ENCODE measurements at places on chromosomes 6 and 20. TPM values are rescaled to one million over a fixed set of nuclear protein-coding genes. Genes with fewer than 3 reads are reported as not detected.

CYB5R4 gene
- total RNA-seq: 24.2 TPM

PRICKLE4 gene
- 0.87 TPM for total RNA-seq

SLC18B1 gene
- 33.2 TPM for total RNA-seq

GPSM3 gene
- 42.6 TPM for total RNA-seq

IL17A gene
- not detected for total RNA-seq

All from K562 (cell line).